ENCODE measurements at places on chromosomes 11 and 22. TPM values are rescaled to one million over a fixed set of nuclear protein-coding genes. Genes with fewer than 3 reads are reported as not detected.

MUC6 gene
- 0.02 TPM for polyA plus RNA-seq

DNA sequence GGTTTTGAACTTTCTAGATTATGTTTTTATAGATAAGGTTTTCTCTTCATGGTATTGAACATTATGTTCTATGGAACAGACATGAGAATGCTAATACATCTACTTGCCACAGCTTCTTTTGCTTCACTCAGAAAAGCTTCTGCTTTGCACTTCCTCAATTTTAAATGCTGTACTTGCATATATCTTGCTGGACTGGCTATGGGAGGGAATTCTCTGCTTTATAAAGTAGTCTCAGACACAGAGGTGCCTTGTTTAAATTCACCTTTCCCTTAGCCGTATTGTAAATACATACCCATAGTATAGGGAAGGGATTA lies 173.9 kb downstream of the DDX10 start:
- H3K4me3 ChIP-seq, result no peak overlapping the region
- H3K4me1 ChIP-seq, result no peaks in the 10 kb centered on the region
- no peak overlapping the region for H3K27ac ChIP-seq
- DNase-seq, result no peak
- peaks cover 2% of the 10 kb centered on the region for H3K36me3 ChIP-seq

GRCh38 chr22:21104126-21104691 lies 58.5 kb downstream of the LRRC74B start:
- H3K27ac ChIP-seq, result no peak overlapping the region
- H3K27me3 ChIP-seq, result no peaks in the 10 kb centered on the region
- no peak overlapping the region for H3K4me3 ChIP-seq
- DNase-seq, result no peak
- peaks cover 7% of the 10 kb centered on the region for H3K4me1 ChIP-seq

TREH gene
- 2.0 TPM for polyA plus RNA-seq

CNGA4 gene
- 0.29 TPM for polyA plus RNA-seq

All from spleen (tissue), 13 donors.